BE2C (cell line): ENCODE measurements at places on chromosomes 12 and 14.

GRCh38 chr14:99241325-99242010, 30.5 kb downstream of the BCL11B start:
- DNase-seq: no peak

- no peak for DNase-seq
Measured at GRCh38 chr12:48982397-48983080, 4.4 kb downstream of the WNT1 start.

GRCh38 chr12:82329508-82329907, 28.7 kb downstream of the CCDC59 start:
- DNase-seq: no peak

GRCh38 chr12:49580572-49581535, 12.9 kb upstream of the MCRS1 start:
- peak; percentile 86 for DNase-seq

DNA sequence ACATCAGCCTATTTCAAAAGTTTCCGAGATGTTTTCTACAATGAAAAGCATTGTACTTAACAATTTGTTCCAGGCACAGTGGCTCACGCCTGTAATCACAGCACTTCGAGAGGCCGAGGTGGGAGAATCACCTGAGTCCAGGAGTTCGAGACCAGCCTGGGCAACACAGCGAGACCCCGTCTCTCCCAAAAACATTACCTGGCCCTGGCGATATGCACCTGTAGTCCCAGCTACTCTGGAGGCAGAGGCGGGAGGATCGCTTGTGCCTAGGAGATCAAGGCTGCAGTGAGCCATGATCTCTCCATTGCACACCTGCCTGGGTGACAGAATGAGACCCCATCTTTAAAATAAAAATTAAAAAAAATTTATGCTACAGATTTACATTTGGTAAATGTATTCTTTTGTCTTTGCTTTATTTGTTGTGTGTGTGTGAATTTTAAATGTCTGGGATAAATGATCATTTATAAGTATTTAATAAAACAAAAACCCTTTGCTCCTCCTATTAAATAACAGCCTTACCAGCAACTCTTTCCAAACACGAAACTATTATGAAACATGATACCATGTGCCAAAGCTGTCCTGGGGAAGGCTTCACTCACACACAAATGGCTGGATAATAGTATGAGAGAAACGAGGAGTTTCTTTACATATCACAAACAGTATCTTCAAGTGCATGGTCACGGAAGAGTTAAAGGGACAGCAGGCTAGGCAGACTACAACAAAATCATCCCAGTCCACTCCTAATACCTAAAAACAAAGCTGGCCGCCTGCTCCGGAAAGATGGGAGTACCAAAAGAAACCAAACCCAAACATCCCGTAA, 1.1 kb downstream of the ATXN3 start:
- no peak for DNase-seq

DNA sequence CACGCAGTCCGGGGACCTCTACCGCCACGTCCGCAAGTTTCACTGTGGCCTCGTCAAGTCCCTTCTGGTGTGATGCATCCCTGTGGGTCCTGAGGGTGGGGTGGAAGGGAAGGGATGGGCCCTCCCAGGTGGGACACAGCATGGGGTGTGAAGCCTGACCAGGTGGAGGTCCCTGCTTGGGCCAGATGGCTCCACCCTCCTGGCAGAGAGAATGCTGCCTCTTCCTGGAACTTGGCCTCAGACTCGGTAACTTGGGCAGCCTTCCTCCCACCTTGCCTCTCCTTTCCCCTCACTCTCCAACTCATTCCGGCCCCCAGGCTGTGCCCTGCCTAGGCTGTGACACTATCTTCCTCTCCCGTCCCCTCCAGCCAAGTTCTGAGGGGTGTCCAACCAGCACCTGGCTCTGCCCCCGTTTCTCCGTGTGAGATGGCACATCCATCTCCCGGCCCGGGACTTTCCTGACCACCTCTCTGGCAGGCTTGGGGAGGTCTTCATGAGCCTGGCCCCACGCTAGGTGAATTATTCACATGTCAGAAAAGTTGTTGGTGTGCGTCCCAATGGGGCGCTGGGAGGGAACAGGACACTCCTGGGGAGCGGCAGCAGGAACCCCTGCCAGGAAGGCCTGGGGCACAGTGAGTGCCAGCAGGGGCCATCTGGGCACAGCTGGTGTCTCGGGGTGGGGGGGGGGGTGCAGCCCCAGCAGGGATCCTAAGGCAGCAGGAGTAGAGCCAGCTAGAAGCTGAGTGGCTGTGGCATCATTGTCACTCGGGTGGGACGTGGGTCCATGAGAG, 1.7 kb downstream of the ZBTB42 start:
- DNase-seq: no peak
